ENCODE measurements at places on chromosomes 3 and 15.

DNA sequence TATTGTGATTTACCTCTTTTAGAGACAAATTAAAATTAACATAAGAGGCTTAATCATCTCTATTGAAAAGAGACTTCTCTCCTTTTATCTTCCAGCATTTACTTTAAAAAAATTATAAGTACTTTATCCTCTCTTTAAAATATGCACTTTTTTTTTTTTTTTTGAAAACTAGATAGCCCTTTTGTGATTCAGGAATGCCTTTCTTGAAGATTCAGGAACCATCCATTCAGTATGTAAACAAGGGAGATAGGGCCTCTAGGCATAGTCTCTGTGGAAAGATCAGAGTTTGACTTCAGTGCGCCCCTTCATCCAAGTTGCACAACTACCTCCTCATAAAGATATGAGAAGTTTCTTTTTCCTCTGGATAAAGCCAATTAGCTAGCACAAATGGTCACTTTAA, 1163.7 kb downstream of the SI start:
- no peak for DNase-seq

- no peak for DNase-seq
Measured at GRCh38 chr15:38164061-38164460, 88.6 kb upstream of the SPRED1 start.

DNA sequence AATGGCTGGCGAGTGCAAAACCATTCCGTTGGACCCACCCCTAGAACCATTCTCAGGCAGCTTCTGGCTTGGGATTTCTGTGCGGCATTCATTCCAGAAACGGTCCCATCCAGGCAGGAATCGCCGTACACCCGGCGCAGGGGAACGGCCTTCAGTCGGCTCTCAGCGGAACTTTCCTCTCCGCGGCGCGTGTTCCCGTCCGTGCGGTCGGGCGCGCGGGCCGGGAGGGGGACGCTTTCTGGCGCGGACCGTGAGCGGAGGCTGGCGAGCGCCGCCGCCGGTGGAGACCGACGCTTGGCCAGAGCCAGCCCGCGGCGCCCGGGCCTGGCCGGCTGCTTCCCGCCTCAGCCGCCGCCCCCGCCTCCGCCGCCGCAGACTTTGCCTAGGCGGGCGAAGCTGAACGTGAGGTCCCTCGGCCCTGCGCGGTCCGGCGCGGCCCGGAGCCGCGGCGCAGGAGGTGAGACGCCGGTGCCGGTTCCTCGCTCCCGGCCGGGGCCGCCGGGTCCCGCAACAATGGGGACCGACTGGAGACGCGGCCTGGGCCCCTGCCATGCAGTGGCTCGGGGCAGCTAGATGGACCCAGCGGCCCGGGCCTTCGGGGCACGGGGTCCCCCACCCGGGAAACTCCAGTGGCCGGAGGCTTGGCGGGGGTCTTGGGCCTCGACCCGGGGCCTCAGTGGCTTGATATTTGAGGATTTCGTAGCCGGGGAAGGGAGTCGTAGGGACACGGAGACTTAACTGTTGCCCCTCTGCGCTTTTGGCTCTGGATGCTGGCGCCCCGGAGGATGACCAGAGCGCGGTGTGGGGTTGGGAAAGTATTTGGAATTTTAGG, at the start of gene RAD54L2:
RAD54L2 (plus strand) TSS at position 261 of the 832 bp plus-strand sequence. CDS start 51,702 bp downstream, outside the sequence.
- DNase-seq: peak; percentile 80

DNA sequence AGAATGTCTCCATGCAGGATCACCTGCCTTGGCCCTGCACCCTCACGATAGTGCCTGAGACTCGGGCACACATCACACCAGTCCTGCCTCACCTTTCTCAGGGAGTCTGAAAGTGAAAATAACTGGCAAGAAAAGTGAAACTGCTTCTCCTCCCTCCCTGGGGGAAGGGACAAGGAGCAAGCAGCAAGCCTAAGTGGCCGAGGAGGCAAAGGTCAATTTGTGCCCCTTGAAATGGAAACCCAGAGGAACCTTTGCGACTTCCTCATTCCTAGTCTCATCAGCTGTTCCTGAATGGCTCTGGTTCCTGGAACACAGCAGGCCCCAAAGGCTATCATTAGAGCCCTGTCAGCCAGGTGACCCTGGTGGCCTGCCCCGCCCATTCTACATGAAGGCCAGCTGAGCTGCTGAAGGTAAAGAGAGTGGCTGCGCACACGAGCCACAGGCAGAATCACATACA, 28.0 kb upstream of the SLCO2A1 start:
- no peak for DNase-seq

GRCh38 chr3:122785231-122785630, 8.4 kb downstream of the HSPBAP1 start:
- no peak for DNase-seq

DNA sequence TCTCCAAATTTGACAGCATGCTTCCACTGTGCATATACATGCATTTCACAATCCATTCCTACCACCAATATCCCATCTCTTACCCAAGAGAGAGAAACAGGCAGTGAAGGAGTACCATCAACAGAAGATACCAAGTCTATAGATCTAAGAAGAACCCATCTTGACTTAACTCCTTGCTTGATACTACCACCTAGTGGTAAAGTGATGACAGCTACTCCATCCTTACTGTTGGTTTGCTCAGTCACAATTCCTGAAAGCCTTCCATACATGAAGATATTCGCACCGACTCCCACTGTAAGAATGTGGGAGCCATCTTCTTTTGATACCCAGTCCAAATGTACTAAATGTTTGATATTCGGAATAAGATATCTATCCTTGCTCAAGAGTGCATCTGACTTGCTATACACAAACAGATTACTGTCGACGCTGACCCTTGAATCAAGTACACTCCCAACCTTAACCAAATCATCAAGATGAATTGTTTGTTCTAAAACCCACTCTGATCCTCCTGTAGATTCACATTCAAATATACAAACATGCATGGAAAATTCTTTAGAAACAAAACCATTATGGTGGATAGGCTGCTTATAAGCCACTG, 123.1 kb downstream of the DMXL2 start:
- DNase-seq: no peak

- no peak for DNase-seq
Measured at GRCh38 chr3:124805671-124806070, 75.4 kb downstream of the UMPS start.

DNA sequence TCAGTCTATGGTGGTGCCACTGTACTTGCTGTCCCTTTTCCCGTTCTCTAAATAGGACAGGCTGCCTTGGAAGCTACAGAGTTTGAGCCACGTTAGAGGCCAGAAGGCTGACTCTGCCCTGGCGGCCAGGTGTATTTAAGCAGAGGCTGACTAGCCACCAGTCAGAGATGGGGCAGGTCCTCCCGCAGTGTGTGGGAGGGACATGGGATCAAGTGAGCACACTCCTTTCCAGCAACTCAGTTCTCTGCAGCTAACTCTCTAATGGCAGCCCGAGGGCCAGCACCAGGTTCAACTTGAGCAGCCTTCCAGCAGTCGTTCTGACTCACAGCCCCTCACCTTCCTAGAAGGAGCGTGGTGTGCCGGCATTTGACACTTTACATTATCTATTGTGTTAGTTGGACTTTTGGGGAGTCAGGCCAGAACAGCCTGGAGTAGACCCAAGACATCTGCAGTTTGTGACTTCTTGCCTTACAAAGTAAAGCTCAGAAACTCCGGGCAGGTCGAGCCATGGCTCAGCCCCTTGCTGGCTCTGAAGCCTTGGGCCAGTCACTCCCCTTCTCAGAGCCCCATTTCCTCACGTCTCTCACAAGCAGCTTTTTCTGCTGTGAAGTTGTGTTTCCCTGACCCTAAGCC, 46.7 kb upstream of the MYZAP start:
- DNase-seq: no peak

DNA sequence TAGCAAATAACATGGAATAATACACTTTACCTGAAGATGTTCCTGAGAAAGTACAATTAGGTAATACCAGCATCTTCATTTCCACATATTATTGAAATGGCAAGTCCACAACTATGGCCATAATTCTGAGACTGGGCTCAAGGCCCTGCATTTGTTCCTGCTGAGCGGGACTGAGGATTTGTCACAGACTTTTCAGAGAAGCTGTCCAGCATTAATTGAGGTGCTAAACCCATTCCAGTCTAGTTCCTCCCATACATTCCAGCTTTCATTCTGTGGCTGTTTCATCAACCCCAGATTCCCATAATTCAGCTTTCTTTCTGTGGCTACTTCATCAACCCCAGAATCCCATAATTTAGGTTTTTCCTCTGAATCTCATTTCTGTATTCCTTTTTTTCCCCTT, 293.4 kb upstream of the GBE1 start:
- DNase-seq: no peak

- no peak for DNase-seq
Measured at GRCh38 chr15:66733976-66734375, 31.9 kb downstream of the SMAD6 start.

- no peak for DNase-seq
Measured at GRCh38 chr3:87837076-87837475, 221.7 kb downstream of the CGGBP1 start.

GRCh38 chr3:23809294-23809693, 3.5 kb downstream of the UBE2E1 start:
- peak; percentile 16 for DNase-seq

DNA sequence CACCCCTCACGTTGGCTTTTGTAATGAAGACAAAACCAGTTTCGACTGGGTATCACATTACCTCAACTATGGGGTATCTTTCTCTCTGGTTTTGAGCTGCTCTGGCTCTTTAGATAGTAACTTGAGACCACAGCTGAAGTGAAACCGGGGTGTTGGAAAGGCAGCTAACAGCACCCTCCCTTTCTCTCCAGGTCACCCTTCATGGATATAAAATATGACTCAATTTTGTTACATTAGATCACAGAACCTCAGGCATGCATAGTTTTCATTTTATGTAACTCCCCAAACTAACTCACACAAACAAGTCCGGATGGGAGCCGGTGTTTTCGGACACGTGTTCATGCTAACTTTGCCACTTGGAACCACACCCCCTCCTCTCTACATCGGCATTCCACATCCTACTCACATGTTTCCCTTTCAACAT, 90.7 kb downstream of the NR2F2 start:
- DNase-seq: no peak

GRCh38 chr15:39499681-39500080, 81.2 kb upstream of the THBS1 start:
- DNase-seq: no peak

GRCh38 chr15:80367661-80368060, 36.5 kb upstream of the ARNT2 start:
- DNase-seq: no peak

GRCh38 chr15:99185414-99186130, 63.8 kb downstream of the TTC23 start:
- no peak for DNase-seq

DNA sequence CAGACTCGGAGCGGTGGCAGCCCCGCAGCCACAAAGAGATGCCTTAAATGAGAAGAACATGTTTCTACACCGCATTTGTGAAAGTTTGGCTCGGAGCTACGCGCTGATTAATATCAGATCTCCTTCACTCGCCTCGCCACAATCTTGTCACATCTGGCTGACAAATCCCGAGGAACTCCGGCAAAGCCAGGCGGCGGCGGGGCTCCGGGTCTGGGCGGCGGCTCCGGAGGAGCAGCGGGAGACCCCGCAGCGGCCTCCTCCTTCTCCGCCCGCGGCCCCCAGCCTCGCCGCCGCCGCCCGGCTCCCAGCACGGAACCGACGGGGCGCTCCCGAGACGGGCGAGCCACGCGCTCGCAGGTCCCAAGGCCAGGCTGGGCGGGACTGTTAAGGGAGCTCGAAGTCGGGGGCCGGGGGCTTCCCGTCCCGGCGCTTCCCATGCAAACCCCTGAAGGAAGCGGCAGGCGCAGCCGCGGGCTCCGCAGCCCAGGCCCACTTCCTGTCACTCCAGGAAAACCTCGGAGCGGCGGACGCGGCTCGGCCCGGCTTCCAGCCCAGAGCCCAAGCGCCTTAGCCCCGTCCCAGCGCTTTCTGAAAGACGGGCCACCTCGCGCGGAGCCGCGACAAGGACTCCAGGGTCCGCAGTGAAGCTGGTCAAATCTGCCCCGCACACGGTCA, 1.2 kb downstream of the BNC1 start:
- no peak for DNase-seq

DNA sequence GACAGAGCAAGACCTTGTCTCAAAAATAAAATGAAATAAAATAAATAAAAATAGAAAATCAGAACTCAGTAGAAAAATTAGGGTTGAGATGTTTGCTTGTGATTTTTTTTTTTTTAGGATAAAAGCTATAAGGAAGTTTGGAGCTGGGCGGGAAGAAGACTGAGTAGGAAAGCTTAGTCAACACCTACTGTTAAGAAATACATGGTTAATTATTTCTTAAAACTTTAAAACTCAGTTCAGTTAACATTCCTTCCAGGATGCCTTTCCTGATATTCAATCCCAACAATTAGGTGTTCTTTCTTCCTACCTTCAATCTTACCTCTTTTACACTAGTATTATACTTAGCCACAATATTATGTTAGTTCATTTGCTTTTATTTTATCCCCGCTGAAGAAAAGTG, 246.2 kb downstream of the LSAMP start:
- no peak for DNase-seq

DNA sequence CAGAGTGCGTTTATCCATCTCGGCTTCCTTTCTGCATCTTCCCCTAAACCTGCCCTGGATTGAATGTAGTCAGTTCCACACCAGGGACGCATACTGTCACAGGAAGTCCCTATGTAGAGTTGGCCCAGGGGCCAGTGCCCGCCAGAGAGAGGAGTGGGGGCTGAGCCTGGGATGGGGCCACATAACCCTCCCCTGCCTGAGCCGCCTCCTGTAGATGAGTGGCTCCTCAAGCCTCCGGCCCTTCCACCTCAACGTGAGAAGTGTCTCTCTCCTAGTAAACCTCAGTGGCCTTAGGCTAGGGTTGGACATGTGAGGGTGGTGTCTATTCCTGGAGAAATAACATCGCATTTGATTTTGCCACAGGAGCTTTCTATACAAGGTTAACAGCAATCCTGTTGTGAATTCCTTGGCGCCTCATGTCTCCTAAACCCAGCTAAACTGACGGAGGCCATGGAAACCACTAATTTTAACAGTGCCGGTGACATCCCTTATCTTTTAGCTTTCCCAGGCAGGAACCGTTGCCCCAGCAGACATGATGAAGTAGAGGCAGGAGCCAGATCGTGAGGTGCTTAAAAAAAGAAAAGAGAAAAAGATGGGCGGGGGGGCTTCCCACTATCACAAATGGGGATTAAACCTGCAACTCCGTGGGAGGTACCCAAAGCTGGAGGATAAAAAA, 171.1 kb downstream of the CHDH start:
- no peak for DNase-seq

DNA sequence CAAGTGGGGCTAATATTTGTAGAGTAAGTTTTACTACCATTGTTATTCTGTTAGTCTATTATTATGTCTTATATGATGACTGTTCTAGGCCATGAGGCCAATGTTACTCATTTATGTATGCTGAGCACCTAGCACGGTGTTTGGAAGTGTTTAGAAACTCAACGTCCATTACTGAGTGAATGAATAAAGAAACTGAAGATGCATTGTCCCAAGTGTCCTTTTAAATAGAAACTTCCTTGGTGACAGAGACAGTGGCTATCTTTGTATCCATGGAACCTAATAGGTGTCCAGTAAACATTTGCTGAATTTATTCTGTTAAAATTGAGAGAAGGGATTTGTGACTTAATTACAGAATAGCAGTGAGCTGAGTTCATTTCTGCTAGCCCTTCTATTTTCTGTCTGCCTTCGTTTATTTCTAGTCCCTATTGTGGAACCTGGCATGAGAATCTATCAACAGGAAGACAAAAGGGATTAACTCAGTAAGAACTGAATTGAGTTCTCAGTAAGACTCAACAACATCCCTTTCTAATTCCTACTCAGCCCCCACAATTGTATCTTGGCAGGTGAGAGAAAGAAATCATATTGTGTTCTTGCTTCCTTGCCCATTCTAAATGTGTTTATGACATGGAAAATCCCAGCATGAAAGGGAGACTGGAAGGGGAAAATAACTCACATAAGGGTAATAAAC, 246.6 kb upstream of the LRRC3B start:
- no peak for DNase-seq

GRCh38 chr3:137988982-137989381, 21.0 kb upstream of the CLDN18 start:
- DNase-seq: no peak

GRCh38 chr3:134339913-134340312, 34.3 kb downstream of the AMOTL2 start:
- no peak for DNase-seq

All from stimulated activated CD4-positive, alpha-beta T cell treated with anti-CD3 and anti-CD28 coated beads, Interleukin-4, amount 100 ng/mL, for 24 hours (primary cell).